Left cardiac atrium (tissue), 4 donors: ENCODE measurements at places on chromosomes 3 and 15. TPM values are rescaled to one million over a fixed set of nuclear protein-coding genes. Genes with fewer than 3 reads are reported as not detected.

FAM131A gene
- 21.0 TPM for total RNA-seq

DUOXA2 gene
- total RNA-seq, result not detected

- no peak for DNase-seq
Observed at GRCh38 chr15:67585681-67586080, 43.2 kb downstream of the MAP2K5 start.

- no peak for DNase-seq
Observed at GRCh38 chr15:28111543-28111942, 12.4 kb upstream of the OCA2 start.
